Activated T-cell treated with anti-CD3 and anti-CD28 coated beads for 4 hours (primary cell): ENCODE measurements at places on chromosomes 4 and X.

- DNase-seq, result no peak
Observed at GRCh38 chr4:5654791-5655190, 53.6 kb downstream of the EVC2 start.

GRCh38 chr4:113122066-113122465 lies 72.6 kb downstream of the ANK2 start:
- DNase-seq, result no peak

GRCh38 chr4:132266374-132266773 lies 882.7 kb upstream of the PCDH10 start:
- DNase-seq, result no peak

GRCh38 chr4:184722798-184723197 lies 11.1 kb downstream of the CENPU start:
- no peak for DNase-seq

DNA sequence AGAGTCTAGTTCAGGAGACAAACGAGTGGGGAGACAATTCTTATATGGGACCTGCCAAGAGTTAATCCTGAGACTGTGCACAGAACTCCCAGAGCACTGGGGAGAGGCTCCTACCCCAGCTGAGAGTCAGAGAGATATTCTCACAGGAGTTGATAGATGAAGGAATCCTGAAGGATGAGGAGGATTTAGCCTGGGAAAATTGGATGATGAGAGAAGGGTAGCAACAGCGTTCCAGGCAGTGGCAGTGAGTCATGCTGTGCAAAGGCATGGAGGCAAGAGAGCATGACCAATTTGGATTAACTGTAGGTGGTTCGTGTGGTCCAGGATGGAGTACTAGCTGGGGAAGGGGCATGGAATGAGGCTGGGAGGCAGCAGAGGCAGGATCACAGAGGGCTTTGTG lies 318.6 kb downstream of the LDB2 start:
- DNase-seq, result no peak

DNA sequence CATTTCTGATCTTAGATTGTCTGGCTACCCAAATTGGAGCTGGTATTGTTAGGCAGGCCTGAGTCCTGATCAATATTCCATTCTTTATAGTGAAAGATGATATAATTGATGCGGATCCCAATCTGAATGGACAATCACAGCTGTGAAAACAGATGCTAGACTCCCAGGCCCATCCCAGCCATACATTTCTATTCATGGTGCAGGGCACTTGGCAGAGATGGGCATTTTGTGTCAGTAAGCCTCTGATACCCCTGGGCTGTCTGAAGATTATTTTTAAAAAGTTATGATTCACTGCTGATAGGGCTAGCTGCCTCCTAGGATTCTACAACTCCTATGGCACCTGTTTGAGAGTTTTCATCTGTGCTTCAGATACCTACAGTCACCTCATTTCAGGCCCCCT lies 61.2 kb upstream of the TSPAN7 start:
- DNase-seq, result no peak
